GM18507 (cell line): ENCODE measurements at places on chromosomes 3 and 15.
A peak's percentile ranks its signal among the peaks of the same experiment; 100 is the strongest.

- DNase-seq, result no peak
These were observed 37.9 kb downstream of the NR1I2 start for GRCh38 chr3:119819806-119820205.

DNA sequence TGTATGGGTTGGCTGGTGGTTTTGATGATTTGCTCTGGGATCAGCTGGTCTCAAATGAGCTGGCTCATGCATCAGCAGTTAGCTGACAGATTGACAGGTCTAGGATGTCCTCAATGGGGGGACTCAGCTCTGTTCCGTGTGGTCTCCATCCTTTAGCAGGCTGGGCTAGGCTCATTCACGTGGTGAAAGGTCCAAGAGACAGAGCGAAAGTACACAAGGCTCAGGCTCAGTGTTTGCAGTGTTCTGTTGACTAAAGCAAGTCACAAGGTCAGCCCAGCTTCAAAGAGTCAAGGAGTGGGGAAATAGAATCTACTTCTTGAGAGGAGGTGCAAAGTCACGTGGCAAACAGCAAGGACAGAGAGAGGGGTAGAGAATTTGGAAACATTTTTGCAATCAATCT, 126.5 kb upstream of the CMC1 start:
- DNase-seq, result no peak

DNA sequence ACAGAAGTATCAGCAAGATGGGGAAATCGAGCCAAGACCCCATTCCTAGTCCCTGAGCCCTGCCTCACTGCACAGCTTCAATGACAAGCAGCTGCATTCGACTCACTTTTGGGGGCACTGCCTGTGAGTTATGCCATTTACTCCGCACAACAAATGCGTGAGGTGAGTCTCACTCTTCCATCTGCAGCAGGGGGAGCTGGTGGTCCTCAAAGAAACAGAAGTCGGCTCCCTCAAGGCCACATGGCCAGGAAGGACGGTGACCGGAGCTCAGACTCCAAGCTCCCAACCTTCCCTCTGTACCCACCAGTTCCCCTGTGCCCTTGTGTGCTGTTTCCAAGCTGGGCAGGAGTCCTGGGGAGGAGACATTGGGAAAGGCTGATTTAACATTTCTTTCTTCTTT, 127.7 kb upstream of the IQSEC1 start:
- no peak for DNase-seq

GRCh38 chr3:98655666-98656065, 62.3 kb upstream of the CPOX start:
- no peak for DNase-seq

- no peak for DNase-seq
These were observed 26.4 kb upstream of the LRIG1 start for GRCh38 chr3:66527246-66527645.

- no peak for DNase-seq
These were observed 438.7 kb upstream of the C2CD4B start for GRCh38 chr15:62603742-62604141.

GRCh38 chr15:71743861-71744382, 66.4 kb upstream of the NR2E3 start:
- no peak for DNase-seq

- DNase-seq, result no peak
These were observed 182.0 kb downstream of the FGF12 start for GRCh38 chr3:192545333-192545732.

GRCh38 chr3:72163809-72164634, 379.1 kb upstream of the PROK2 start:
- peak; percentile 73 for DNase-seq

DNA sequence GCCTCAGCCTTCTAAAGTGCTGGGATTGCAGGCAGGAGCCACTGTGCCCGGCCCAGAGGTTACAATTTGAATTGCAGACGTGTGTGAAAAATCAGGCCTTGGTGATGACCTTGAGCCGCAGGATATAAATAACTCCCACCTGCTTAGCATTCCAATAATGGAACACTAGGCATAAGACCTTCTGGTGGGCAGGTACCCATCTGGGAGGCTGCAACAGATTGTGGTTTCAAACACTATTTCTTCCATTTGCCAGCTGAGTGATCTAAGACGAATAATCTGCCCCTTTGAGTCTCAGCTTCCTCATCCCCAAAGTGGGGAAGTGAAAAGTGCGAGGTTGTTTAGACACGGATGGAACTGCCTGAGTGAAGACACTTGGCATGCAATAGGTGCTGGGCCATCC, 47.7 kb upstream of the HERC1 start:
- DNase-seq, result no peak

DNA sequence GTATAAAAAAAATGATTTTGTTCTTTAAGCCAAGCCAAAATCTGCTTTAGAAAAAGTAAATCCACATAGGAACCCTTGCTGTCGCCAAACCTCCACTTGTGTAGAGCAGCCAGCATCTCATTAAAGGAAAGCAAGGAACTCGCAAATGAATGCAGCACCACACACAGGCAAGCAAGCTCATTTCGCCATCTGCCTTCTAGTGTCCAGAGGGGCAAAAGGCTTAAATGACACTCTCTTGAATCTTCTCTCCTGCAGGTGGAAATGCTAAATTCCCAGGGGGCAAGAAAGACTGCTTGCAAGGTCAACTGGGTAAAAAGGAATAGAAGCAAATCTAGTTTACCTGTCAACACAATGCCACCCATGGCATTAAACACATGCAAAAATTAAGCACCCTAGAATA, 2.4 kb downstream of the MB21D2 start:
- no peak for DNase-seq

DNA sequence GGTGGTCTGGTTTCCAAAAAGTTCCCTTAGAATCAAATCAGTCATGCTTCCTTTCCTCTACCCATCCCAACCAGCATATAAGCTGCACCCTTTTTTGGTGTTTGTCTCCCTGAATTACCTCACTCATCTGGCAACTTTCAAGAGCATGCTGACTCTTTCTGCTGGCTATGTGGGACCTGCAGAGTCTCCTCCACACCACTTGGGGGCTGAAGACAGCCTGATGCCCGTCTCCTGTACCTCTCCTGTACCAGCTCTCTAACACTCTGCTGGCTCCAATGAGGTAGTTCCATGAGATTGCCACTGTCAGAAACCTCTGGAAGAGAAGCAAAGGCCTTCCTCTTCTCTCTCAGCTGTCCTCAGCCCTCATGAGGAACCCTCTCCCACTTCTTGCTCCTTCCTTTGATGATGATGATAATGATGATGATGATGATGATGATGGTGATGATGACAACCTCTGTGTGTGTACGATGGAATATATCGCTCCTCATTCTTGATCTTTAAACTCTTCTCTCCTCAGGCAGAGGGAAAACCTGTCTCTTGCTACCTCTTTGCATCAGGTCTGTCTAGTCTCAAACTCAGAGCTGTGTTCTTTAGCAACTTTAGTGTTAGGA, 257.5 kb downstream of the ZNF621 start:
- no peak for DNase-seq

DNA sequence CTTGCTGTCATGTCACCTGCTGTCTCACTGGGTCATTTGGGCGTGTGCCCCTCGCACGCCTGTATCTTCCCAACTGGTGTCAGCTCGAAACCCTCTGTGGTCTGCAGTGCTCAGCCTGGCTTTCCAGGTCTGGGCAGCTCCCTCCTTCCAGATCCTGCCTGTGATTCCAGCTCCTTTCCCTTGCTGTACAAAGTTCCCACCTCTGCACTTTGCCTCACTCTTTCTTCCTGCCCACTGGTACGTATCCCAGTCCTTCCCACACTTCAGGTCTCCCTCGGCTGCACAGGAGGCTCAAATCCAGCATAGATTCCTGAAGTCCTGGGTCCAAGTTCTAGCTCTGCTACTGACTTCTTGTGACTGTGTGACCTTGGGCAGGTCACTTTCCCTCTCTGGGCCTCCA, 2.1 kb upstream of the PAQR5 start:
- DNase-seq, result no peak

DNA sequence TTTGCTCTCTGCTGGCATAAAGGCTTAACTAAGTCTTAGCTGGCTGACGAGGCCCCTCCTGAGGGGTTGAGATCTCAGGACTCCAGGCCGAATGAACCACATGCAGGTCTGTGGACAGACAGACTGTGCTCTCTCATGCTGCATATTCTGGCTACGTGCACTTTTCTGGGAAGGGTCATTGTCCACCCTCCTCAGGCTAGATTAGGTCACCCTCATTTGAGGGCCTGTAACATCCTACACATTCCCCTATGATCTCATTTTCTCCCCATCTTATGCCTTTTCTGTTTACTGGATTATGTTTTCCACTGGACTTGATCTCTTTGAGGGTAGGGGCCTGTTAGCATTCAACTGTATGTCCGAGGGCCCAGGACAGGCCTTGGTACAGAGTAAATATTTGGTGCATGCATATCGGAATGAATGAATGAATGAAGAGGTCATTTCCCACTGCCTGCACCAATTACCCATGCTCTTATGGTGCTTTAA, 13.7 kb downstream of the EEFSEC start:
- DNase-seq, result no peak

GRCh38 chr15:26595611-26596010, 177.3 kb downstream of the GABRB3 start:
- no peak for DNase-seq

DNA sequence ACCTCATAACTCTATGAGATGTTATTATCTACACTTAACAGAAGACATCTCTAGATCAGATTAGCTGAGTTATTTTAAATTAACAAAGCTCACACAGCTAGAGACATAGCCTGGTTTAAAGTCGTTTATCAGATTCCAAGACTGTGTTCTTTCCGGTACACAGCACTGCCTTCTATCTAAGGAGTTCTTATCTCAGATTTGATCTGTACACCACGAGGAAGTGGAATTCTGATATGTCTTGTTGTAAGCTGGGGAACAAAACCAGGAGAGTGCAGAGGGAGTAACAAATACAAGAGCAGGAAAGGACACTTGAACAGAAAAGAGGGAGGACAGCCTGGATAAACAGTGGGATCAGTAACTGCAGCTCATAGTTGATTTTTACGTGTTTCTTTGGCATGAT, 61.7 kb upstream of the KCNMB2 start:
- DNase-seq, result no peak

GRCh38 chr15:48046813-48047438, 73.9 kb upstream of the SLC24A5 start:
- no peak for DNase-seq

GRCh38 chr3:105013657-105014056, 353.1 kb upstream of the ALCAM start:
- DNase-seq, result no peak

GRCh38 chr3:118760585-118761290, 273.9 kb downstream of the IGSF11 start:
- no peak for DNase-seq

DNA sequence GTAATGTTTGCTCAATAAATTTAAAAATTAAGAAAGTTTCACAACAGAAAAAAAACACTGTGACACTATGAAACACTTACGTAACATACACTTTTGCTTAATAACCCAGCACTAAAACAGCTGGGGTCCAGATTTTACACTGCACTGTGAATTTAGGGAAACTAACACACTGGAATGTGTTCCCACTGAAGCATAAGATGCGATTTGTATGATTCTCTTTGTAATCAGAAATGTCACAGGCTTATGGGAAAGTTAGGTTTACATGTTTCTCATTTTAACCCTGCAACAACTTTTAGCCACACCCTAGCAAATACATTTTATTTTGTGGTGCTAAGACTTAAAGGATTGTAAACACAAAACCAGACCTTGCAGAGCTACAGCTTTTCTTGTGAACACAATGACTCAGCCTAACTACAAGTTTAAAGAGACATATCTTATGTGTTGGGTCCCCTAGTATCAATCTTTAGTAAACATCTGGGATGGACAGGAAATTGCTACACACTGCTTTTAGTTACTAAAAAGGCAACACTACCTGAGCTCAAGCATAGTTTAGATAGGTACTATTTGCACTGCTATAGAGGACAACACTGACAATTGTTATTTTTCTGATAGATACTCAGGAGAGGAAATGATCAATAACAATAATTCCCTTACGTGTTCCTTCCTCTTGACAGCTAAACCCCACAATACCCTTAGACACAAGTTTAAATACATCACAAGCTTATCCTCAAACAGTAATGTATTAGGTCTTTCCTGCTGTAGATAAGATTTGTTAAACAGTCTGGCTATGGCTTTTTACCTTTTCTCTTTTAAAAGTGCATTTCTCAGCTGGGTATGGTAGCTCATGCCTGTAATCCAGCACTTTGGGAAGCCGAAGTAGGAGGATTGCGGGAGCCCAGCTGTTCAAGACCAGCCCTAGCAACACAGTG, 3.8 kb downstream of the PLD1 start:
- no peak for DNase-seq

DNA sequence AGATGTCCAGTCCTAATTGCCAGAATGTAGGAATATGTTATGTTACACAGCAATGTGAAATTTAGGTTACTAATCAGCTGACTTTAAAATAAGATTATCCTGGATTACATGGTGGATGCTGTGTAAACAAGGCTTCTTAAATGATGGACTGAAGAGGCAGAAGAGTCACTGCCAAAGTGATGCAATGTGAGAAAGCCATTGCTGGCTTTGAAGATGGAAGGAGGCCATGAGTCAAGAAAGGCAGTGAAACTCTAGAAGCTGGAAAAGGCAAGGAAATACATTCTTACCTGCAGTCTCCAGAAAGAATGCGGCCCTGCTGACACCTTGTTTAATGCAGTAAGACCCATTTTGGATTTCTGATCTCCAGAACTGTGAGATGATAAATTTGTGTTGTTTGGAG, 179.1 kb upstream of the ZPLD1 start:
- DNase-seq, result no peak

GRCh38 chr3:140822401-140823047, 119.1 kb upstream of the SLC25A36 start:
- DNase-seq, result no peak

- no peak for DNase-seq
These were observed 37.2 kb downstream of the HMG20A start for GRCh38 chr15:77457905-77458265.

- DNase-seq, result no peak
These were observed 41.8 kb downstream of the SERPINI1 start for GRCh38 chr3:167777356-167777755.

DNA sequence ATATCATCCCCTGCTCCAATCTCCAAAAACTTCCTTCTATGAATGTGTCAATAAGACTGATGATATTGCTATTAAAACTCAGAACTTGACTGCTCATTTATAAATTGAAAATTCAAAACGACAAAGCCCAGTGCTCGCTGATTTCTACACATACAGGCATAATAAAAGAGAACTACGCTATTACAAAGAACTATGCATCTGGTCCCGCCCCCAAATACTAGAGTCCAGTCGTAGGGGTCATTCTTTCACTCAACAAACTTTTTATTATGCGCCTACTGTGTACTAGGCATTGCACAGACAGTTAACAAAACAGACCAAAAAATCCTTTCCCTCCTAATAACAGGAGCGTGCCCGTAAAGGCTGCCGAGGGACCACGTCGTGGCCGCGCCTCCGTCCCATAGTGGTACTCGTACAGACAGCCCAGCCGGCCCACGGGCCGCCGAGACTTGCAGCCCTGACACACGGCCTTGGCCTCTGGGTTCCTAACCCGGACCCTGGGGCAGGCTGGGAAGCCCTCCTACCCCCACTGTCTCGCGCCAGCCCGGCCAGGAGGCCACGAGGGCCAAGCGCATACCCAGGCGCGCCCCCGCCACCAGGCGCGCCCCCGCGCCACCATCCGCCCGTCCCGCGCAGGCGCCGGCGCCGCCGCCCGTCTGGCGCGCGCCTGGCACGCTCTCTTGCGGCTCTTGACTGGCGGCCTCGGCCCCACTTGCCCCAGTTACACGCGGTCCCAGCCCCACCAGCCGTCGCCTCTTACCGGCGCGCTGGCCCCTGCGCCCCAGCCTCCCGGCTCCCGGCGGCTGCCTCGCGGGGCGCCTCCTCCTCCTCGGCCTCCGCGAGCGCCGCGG, 757 bp downstream of the AVEN start:
- peak; percentile 58 for DNase-seq
